ENCODE measurements at places on chromosomes 5 and 9.

DNA sequence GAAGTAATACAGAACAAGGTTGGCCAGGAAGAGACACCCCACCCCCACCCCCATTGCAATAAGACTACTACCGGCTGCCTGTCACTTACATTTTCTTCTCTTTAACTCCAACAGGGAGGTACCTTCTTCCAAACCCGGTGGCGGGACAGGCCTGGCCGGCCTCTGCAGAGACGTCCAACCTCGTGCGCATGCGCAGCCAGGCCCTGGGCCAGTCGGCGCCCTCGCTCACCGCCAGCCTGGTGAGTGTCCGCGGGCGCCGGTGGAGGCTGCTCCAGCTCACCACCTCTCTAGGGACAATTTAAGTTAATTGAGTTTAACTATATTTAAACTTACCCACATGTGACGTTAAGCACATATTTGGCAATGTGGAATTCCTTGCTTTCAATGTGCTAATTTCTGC, 192.4 kb downstream of the MAST4 start:
- DNase-seq, result no peak

DNA sequence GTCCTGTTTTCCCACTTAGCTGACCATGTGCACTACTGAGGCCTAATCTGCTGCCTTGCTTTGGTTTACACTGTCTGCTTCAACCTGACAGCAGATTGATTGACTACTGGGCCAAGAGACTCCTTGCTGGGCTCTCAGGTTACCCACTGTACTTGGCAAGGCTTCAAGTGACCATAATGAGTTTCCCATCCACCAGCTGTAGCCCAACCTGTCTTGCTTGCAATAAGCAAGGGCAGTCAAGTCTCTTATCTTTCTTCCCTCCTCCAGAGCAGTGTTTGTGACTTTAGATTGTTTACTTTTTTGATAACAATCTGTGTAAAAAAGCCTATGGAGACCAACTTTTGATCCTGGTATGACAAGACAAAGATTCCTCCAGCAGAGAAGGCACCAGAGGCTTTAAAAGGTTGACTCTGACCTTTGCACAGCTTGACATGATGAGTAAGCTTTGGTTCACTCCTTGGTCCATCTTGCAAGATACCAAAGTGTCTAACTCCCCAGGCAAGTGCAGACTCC, 912.3 kb upstream of the SEMA6A start:
- no peak for DNase-seq

- DNase-seq, result no peak
These were observed 5.7 kb upstream of the PRXL2C start for GRCh38 chr9:96660692-96661248.

DNA sequence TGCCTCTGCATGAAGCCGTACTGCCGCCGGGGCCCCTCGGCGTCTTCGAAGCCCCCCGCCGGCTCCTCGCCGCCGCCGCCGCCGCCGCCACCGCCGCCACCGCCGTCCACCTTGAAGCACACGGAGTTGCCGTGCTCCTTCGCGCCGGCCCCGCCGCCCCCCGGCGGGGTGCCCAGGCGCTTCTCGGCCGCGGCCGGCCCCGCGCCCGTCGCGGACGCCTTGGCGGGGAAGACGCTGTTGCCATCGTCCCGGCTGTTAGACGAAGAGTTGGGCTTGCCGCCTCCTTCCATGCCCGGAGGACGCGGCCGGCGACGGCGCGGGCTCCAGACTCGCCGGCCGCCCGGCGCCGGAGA, 400 bp downstream of the HCN1 start:
- DNase-seq, result no peak

GRCh38 chr5:29543501-29543900, 1650.0 kb upstream of the CDH6 start:
- no peak for DNase-seq

DNA sequence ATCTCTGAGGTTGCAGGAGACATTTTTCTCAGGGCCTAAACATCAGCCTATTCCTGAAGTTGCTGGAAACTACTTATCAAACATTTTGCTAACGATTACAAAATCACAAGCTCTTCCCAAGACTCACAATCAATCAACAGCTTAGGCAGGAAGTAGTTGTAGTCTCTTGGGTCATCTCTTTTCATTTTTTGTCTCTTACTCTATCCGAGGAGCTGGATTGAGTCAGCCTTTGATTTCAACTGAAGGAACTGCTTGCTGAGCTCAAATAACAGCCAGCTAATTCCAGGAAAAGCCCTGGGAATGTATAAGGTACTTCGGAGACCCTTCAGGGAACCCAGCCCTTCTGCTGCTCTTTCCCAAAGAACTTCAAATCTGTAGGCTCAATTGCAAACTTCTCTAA, 398.9 kb downstream of the PLK2 start:
- DNase-seq, result no peak

- peak; percentile 64 for DNase-seq
These were observed 700 bp downstream of the CDO1 start for GRCh38 chr5:115815693-115816225.

GRCh38 chr5:29811914-29812679, 1381.4 kb upstream of the CDH6 start:
- DNase-seq, result no peak

DNA sequence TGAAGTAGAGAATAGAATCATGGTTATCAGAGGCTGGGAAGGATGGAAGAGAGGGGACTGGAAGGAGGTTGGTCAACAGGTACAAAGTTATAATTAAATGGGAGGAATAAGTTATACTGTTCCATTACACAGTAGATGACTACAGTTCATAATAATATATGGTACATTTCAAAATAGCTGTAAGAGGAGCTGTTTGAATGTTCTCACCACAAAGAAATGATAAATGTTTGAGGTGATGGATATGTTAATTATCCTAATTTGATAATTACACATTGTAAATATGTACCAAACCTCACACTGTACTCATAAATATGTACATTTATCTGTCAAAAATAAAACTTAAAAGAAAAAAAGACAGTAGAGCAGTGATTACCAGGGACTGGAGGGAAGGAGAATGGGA, 12.9 kb upstream of the PLAC8L1 start:
- no peak for DNase-seq

DNA sequence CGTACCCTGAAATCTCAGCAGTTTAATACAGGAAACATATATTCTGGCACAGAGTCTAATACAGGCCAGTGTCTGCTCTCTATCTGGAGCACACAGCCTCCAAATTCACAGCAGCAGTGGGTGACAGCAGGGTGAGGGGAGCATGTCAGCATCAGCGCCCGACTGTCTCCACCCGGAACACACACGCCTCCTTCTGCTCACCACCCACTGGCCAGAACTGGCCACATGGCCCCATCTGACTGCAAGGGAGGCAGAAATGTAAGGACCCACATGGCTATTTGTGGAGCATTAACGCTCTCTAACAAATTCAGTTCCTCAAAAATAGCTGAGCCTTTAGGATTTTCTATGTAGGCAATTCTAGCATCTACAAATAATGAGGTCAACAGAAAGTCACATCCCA, 24.6 kb downstream of the UBE2QL1 start:
- DNase-seq, result no peak

- DNase-seq, result no peak
These were observed 664.9 kb downstream of the TAF11L14 start for GRCh38 chr5:18299166-18299565.
